ENCODE measurements at places on chromosomes 7 and 10.

GRCh38 chr7:142915315-142915714, 18.2 kb downstream of the TRPV5 start:
- no peak for DNase-seq

GRCh38 chr7:35645691-35646090, 49.2 kb downstream of the HERPUD2 start:
- DNase-seq = no peak

DNA sequence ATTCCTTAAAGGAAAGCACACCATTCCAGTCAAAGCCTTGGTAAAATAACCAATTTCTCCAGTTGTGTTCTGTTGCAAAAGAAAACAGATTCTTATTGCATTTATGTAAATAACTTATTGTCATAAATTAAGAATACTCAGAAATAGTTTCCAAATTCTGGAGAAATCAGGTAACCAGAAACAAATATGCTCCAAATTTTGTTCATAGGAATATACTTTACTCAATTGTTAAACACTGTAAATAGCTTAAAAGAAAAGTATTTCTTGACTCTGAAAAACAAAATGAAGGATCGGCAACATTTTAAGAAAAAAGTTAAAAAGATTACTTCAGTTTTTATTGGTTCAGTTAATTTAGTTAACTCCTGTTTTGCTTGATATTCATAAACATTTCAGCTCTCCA, 67.1 kb upstream of the PIK3CG start:
- DNase-seq = no peak

- no peak for DNase-seq
These were observed 51.9 kb downstream of the IKZF1 start for GRCh38 chr7:50356212-50356944.

GRCh38 chr7:110620110-110620735, 470.7 kb upstream of the LRRN3 start:
- DNase-seq = no peak

DNA sequence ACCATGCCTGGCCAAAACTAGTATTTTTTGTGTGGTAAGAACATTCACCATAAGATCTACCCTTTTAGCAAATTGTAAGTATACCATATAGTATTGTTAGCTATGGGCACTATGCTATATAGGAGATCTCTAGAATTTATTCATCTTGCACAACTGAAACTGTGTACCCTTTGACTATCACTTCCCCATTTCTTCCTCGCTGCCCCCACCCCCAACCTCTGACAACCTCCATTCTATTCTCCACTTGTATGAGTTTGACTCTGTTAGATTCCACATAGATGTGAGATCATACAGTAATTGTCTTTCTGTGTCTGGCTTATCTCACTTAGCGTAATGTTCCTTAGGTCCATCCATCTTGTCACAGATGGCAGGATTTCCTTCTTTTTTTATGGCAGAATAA, 3.6 kb downstream of the CASP7 start:
- no peak for DNase-seq

DNA sequence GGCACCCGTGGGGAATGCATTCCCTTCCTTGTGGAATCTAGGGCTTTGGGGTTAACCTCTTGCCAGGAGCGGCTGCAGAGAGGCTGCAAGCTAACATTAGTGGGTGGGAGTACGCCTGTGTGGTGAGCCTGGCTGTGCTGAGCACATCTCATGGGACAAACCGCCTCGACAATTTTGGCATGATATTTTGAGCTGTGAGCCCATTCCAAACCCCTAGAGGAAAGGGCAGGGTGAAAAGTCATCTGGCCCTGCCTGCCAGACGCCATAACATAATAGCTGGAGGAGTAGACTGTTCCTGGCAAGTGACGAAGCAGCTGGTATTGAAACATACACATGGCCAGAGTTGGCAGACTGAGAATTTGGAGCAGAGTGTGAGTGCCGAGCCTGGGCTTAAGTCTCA, 110.0 kb downstream of the TACC2 start:
- no peak for DNase-seq

GRCh38 chr10:28541717-28542365, 8.9 kb downstream of the WAC start:
- DNase-seq = no peak

DNA sequence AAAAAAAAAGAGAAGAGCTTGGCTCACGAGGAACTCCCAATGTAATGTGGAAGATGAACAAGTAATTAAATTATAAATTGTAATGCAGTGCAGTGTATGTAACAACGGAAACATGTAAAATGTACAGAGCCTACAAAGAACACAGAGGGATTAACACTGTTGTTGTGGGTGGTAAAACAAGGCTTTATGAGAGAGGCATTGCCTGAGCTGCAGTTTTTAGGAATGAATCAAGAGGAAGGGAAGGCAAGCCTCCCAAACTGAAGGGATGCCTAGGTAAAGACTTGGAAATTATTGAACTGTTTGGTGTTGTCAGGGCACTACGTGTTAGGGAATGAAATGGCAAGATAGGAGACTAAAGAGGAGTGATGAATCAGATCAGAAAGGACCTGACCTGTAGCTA, 213.7 kb downstream of the HTR7 start:
- DNase-seq = no peak

DNA sequence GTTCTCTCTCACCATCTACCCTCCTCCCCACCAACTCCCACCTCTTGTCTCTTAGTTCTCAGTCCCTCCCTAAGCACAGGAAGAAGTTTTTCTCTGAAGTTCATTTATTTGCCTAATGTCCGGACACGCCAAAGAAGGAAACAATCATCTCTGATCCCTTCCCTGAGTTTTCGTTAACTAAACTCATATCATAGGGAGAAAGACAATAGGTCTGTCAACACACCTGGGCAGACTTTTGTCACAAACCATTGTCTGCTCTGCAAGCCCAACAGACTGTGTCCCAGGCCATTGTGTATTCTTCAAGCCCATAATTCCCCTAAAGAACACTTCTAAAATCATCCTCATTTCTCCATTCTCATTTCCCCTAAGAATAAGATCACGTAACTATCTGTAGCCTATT, 691.0 kb upstream of the MBL2 start:
- no peak for DNase-seq

GRCh38 chr7:36001546-36001945, 151.5 kb upstream of the EEPD1 start:
- no peak for DNase-seq

DNA sequence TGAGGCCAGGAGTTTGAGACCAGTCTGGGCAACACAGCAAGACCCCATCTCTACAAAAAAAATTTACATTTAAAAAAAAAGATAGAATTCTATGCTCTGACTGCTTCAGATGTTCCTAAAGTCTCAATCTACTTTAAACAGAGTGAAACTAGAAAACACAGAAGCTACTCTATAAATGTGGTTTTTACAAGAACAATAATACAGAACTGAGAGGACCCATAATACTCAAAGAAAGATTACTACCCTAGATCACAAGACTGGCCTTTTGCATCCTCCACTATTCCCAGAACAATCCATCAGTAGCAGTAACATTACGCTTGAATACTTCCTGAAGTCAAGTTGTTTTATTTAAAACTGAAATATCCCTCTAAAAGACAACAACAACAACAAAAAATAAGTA, 119.4 kb downstream of the ZFAND4 start:
- no peak for DNase-seq

GRCh38 chr7:47354831-47355541, 226.9 kb downstream of the TNS3 start:
- no peak for DNase-seq

DNA sequence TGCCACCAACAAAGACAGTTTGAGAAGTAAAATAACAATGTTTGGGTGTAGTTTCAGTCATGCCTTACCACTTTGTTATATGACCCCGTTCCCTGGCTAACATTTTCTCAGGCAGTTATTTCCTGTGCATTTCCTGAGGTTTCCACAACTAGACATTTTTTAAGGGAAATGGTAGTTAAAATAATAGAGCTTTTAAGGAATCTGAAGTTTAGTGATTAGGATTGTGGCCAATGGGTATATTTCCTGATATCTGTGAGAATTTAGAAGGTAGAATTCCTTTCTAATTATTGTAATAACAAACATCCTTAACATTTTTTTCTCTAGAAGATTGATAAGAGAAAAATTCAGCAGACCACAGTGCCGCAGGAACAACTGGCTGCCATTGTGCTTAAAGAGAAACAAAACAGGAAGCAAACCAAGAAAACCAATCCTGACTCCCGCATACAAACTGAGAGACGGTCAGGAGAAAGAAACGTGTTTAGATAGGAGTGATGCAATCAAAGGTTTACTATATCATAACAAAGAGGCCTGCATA, 193.6 kb downstream of the MBL2 start:
- DNase-seq = no peak

- no peak for DNase-seq
These were observed 31.5 kb upstream of the NRP1 start for GRCh38 chr10:33365871-33366411.

DNA sequence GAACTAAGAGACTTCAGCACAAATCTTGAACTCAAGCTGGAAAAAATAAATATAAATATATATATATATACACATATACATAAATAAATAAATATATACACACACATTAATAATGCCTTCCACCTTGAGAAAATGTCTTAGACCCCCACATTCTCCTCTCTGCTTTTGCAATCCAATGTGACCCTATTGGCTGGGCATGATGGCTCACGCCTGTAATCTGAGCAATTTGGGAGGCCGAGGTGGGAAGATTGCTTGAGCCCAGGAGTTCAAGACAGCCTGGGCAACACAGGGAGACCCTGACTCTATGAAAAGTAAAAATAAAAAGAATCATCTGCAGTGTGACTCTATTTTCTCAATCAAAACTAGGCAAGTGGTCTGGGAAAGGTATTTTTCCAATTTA, 424.1 kb upstream of the NFE2L3 start:
- DNase-seq = no peak

GRCh38 chr7:135600226-135600625, 42.5 kb downstream of the NUP205 start:
- DNase-seq = no peak

GRCh38 chr10:42962902-42963231, 114.0 kb upstream of the RET start:
- no peak for DNase-seq

- DNase-seq = no peak
These were observed 522.5 kb upstream of the LRRN3 start for GRCh38 chr7:110568388-110568787.
